ENCODE measurements at places on chromosomes 5 and 9.
A peak's percentile ranks its signal among the peaks of the same experiment; 100 is the strongest.

- no peak for DNase-seq
These were observed 58.4 kb upstream of the ALDH1A1 start for GRCh38 chr9:73011181-73011750.

GRCh38 chr5:133831491-133832224 lies 136.8 kb downstream of the C5orf15 start:
- DNase-seq = peak; percentile 78

- no peak for DNase-seq
These were observed 15.2 kb downstream of the LIFR start for GRCh38 chr5:38541174-38541725.

- no peak for DNase-seq
These were observed at the start of gene IL33 for GRCh38 chr9:6215562-6215961. IL33 (plus strand) TSS chr9:6215807; CDS start chr9:6241695, 25,888 bp downstream.

DNA sequence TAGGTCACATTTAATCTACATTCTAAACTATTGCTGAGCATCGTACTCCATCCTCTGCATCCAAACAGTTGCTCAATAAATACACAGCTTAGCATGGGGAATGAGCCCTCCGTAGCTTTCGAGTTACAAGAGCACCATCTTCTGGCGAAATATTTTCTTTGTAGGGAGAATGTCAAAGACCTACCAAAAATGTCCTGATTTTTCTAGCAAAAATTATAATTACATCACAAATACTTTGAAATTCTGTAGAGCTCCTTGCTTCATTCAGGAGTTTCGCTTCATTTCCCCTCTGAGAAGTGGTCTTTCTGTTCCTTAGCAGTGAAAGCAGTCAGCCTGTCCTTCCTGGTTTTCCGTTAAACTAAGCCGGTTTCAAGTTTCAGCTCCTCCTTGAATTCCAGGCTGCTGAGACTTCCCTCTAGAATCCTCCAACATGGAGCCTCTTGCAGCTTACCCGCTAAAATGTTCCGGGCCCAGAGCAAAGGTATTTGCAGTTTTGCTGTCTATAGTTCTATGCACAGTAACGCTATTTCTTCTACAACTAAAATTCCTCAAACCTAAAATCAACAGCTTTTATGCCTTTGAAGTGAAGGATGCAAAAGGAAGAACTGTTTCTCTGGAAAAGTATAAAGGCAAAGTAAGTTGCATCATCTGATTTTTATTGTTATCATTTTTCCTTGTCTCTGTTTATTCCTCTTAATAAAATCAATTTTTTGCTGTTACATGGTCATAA lies at the start of gene GPX8:
Gene GPX8 (plus strand): TSS at position 409 of the 730 bp plus-strand sequence. CDS start 22 bp downstream, at position 431.
- DNase-seq = peak; percentile 88

DNA sequence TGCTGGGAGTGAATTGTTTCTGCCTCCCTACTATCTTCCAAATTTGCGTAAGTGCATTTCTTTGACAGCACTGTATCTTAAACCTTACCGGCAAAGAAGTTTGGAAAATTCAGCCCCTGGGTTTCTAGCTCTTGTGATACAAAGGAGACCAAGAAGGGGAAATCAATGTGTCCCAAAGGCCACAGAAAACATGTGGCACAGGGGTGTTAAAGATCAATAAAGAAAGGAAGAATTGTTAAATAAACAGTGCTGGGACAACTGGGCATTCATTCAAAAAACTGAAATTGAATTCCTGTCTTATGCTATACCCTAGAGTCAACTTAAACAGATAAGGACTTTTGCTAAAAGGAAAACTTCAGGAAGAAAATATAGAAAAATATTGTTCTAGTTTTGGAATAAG lies 328.1 kb downstream of the MAN2A1 start:
- no peak for DNase-seq

DNA sequence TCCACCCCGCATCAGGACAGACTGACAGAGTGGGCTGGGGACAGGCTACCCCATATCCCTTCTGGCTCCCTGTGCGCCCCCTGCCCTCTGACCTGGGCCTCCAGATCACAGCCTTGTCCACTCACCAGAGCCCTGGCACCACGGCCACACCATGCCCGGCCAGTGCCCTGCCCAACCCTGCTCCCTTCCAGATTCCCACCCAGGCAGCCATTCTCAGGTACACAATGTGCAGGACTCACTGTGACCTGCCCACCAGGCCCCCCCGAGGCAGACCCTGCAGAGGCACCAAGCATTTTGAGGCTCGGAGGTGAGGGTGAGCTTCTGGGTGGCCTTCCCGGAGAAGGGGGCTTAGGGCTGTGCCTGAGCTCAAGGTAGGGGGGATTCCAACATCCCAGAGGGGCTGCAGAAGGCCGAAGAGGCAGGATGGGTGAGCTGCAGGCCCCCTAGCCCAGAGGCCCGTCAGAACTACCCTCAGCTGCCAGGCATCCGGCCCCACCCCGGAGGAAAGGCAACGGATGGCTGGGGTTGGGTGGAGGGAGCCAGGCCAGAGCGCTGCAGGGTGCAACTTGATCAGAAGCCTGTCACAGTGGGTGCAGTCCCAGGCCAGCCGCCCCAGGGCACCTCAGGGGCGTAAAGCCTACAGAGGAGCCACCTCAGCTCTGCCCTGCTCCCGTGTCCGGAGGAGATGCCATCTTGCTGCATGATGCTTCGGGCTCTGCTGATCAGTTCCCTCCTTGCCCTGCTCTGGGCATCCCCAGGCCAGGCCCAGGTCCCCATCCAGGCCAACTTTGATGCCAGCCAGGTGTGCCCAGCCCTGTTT lies at the start of gene LCNL1:
Gene LCNL1 (plus strand): TSS at position 762 of the 820 bp plus-strand sequence. CDS start 594 bp downstream, outside the sequence.
- DNase-seq = no peak

DNA sequence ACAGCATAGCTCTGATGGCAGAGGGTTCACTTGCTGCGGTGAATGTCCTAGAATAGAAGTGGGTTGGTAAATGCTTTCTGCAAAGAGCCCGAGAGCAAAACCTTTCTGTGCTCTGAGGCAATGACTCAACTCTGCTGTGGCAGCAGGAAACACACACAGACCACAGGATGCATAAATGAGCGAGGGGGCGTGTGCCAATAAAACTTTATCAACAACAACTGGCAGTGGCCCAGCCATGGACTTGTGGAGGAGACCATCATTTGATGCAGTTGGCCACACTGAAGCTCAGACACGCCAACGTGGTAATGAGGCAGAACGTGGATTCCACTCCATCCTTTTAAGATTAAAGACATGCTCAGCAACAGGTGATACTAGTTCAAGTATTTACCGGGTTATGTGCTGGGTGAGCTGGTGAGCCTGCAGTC lies 6.8 kb downstream of the MRPL36 start:
- DNase-seq = peak; percentile 65

GRCh38 chr5:169751490-169751889 lies 114.4 kb downstream of the DOCK2 start:
- no peak for DNase-seq

GRCh38 chr5:180133551-180133950 lies 62.0 kb upstream of the RNF130 start:
- DNase-seq = no peak

DNA sequence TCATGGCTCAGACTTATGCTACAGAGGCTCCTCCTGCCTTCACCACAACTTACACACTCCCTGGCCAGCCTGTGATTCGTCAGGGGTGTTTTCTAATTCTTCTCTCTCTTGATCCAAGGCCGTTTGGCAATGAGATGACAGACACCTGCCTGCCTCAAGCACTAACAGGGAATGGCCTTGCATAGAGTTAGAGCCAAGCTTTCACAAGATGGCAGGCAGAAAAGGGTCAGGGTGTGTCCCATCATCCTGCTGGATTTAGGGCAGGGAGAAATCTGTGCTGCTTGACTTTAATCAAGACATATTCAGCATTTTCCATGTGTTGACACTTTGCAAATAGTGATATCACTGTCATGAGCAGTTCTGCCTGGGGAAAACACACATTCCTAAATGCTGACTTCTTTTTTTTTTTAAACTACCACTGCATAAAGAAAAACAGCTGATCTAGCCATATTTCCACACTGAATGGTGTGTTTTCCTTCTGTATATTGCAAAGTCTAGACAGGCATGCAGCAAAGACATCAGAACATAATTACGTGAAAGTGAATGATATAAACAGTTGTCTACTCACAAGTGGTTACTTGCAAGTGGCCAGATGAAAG lies 95.0 kb upstream of the SLC25A48 start:
- peak; percentile 50 for DNase-seq

GRCh38 chr9:35827486-35827885 lies 1.0 kb downstream of the FAM221B start:
- DNase-seq = peak; percentile 8

- DNase-seq = peak; percentile 92
These were observed 57.7 kb downstream of the MAPKAP1 start for GRCh38 chr9:125649315-125649714.

DNA sequence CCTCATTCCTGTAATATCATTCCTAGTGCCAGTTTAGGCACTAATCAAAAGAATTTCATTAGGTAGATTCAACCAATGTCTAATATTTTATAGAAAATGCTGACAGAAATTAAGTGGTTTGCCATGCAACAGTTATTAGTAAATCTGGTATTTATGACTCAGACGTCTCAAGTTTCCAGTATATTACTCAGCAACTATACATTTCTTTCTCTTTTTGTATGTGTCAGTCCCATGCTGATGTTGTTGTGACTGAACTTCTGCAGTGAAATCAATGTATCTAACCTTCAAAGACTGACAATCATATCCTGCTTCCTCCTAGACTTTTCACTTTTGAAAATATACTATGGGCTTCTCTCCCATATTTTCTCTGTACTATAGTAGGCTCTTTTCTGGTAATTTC lies 822.5 kb downstream of the NR2F1-AS1 start:
- peak; percentile 44 for DNase-seq

GRCh38 chr5:14627270-14627669 lies 37.2 kb upstream of the OTULIN start:
- DNase-seq = peak; percentile 2

GRCh38 chr5:96509721-96510350 lies 76.8 kb upstream of the PCSK1 start:
- peak; percentile 44 for DNase-seq

DNA sequence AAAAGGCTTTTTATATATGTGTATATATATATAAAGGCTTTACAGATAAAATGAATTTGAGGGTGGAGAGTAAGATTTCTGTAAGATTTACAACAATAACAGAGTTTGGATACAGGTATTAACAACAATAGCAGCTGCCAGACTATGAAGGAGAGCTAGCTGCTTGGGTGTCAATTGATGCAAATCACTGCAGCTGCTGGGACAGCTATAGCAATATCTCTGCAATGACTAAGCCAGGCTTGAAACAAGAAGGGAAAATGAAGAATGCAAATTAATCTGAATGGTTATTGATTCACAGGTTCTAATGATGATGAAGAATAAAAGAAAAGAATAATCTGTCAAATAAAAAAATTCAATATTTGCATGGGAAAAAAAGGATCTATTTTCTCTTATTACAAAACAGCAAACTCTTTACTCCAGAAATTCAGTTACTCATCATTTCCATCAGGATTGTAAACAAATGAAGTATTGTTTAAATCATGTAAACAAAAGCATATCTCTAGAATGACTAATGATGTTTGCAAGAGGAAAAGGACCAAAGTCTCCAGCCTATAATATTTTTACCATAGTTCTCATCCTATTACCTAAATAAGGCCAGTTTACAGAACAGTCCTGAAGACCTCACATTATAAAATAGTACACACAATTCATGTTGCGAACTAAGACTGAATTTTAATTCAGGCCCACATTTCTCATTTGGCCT lies 219.0 kb downstream of the HTR1A start:
- no peak for DNase-seq

DNA sequence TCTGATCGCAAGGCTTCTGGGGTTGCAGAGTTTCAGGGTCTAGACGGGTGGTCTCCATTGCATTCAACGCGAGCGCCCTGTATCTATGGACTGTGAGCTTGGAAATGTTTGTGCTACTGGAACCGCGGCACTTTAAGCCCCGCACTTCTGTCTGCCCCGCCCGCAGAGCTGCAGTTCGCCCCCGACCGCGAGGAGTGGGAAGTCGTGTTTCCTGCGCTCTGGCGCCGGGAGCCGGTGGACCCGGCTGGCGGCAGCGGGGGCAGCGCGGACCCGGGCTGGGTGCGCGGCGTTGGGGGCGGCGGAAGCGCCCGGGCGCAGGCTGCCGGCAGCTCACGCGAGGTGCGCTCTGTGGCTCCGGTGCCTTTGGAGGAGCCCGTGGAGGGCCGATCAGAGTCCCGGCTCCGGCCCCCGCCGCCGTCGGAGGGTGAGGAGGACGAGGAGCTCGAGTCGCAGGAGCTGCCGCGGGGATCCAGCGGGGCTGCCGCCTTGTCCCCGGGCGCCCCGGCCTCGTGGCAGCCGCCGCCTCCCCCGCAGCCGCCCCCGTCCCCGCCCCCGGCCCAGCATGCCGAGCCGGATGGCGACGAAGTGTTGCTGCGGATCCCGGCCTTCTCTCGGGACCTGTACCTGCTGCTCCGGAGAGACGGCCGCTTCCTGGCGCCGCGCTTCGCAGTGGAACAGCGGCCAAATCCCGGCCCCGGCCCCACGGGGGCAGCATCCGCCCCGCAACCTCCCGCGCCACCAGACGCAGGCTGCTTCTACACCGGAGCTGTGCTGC lies 1.0 kb downstream of the ADAMTS19 start:
- peak; percentile 47 for DNase-seq
